ENCODE measurements at places on chromosomes 1 and 21. TPM values are rescaled to one million over a fixed set of nuclear protein-coding genes. Genes with fewer than 3 reads are reported as not detected.

GRCh38 chr1:43776043-43776761 is 68.9 kb downstream of the ST3GAL3 start:
- peak; percentile 43 for DNase-seq

DNA sequence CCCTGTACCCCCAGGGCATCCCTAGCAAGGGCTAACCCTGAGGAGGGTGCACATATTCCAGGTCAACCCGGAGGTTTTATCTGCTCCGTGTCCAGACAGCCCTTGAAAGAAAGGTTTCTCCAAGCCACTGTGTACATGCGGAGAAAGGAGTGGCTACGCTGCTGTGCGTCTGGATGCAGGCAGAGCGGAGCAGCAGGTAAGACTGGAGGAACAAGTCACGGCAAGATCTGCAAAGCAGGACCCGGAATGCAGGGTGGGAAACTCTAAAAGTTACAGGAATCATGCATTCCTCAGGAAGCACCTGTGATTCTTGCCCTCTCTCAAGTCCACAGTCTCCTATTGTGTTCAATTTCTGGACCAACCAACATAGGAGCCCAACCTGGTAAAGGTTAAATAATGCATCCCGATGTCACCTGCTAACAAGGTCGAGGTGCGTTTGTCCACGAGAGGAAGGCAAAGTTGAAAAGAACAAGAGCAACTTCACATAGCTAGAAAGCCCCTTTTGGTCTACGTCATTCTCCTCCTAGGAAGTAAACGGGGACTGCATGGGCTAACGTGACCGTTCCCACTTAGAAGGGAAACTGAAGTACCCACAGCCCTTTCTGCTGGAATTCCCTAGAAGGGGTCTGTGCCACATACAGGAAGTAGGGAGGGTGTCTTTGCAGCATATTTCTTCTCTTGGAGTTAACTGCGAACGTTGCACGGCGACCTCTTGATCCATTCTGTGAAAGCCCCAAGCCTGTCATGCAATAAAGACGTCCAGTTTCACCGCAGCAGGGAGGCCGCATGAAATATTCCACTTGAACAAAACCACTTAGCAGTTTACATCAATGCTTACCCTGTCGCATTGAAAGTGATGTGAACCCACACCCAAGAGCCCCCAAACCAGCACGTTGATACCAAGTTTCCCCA is 5.8 kb downstream of the TIAM1 start:
- DNase-seq: no peak

DNA sequence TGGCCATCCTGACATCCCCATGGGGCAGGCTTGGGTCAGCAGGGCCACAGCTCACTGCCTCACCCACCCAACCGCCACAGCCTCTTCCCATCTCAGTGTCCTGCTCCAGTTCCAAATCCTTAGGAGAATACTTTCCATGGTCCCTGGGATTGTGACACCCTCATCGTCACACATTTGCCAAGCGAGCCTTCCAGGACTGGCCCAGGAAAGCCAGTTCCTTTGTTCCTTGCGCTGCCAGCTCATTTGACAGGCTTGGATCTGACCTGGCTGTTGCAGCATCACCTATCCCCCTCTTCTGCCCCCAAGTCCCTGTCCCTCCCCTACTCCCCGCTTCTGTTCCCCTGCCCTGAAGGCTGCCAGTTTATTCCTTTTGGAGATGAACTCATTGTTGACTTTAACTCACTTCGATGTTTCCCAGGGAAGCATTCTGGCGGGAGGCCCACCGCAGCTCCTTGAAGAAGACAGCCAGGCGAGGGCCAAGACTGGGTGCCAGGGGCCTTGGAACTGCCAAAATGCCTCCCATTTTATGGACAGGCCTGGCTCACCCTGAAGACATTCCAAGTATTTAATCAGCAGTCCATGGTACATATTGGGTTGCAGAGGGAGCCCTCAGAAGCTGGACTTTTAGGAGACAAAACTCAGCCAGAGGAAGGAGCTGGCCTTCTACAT is 10.2 kb upstream of the GNL2 start:
- no peak for DNase-seq

- DNase-seq: peak; percentile 70
Observed at GRCh38 chr1:61028136-61028535, 54.2 kb upstream of the NFIA start.

GRCh38 chr21:26732432-26733221 is 112.6 kb downstream of the ADAMTS1 start:
- peak; percentile 81 for DNase-seq

DNA sequence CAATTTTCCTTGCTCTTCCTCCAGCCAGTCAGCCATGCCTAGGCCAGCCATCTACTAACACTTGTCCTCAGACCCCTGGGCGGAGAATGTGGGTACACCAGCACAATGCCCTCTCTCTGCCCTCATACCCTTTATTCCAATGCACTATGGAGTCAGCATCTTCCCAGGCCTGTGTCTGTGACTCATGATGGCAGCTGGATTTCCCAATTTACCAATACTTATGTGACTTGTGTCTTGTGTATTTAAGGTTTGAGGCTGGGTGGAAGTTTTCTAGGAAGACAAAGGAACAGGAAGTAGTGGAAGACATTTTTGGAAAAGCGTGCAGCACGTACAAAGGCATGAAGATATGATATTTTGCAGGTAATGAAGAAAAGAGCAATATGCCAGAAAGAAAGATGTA is 114.3 kb downstream of the NMNAT2 start:
- no peak for DNase-seq

- DNase-seq: no peak
Observed at GRCh38 chr1:180237869-180238476, 7.9 kb downstream of the LHX4 start.

- no peak for DNase-seq
Observed at GRCh38 chr1:85089203-85089602, 40.9 kb upstream of the MCOLN3 start.

The AKNAD1 gene
- total RNA-seq: 1.2 TPM

The NMNAT2 gene
- 0.49 TPM for total RNA-seq

The ECM1 gene
- 2.2 TPM for total RNA-seq

The COL6A2 gene
- total RNA-seq: 481 TPM

The OLFML2B gene
- total RNA-seq: 78.4 TPM

The LCE1B gene
- total RNA-seq: not detected

The SLC26A9 gene
- 0.04 TPM for total RNA-seq

The NFIA gene
- total RNA-seq: 40.8 TPM

The TEDDM1 gene
- total RNA-seq: not detected
